ENCODE measurements at places on chromosomes 2 and 18.

DNA sequence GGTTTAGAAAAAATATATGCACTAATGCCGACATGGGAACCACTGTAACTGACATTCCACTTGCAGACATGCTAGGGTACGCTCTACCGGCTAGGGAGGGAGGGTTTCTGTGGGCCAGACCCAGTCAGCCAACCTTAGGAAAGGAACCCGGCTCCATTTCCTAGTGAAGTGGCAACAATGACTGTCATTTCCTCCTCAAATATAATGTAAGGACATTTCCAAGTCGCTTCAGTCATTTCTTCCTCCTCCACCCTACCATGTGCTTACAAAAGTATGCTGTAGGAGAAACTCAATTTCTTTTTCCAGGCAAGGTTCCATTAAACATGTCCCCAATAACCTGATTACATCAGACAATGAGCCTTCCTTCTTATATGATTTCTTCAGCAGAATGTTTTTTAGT is 64.3 kb upstream of the PSMD14 start:
- no peak for DNase-seq

DNA sequence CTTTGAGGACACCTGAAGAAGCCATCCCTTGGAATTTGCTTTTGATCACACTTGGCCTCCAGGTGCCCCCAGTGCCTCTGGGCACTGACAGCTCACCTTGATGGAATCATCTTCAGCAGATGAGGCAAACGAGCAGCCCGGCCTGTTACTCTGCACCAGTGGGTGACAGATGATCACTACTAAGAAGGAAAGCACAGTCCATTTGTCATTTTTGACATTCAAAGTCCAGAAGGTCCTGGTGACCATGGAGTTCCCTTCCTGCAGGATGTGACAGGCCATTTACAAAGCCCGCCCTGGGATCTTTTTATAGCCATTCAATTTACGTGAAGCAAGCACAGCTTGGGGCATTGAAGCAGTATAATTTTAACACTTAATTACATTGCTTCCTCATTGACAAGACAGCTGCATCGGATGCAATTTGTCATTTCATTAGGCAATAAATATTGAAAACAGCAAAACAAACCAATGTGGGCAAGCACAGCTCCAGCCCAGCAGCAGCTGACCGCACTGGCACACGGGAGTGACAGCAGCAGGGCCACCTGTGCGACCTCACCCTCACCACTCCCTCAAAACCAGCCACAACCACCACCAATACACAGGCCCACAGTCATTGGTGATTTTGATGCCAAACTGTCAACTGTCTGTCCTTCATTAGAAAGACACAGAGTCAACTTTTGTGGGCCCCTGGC is 76.0 kb upstream of the SLC66A3 start:
- no peak for DNase-seq

DNA sequence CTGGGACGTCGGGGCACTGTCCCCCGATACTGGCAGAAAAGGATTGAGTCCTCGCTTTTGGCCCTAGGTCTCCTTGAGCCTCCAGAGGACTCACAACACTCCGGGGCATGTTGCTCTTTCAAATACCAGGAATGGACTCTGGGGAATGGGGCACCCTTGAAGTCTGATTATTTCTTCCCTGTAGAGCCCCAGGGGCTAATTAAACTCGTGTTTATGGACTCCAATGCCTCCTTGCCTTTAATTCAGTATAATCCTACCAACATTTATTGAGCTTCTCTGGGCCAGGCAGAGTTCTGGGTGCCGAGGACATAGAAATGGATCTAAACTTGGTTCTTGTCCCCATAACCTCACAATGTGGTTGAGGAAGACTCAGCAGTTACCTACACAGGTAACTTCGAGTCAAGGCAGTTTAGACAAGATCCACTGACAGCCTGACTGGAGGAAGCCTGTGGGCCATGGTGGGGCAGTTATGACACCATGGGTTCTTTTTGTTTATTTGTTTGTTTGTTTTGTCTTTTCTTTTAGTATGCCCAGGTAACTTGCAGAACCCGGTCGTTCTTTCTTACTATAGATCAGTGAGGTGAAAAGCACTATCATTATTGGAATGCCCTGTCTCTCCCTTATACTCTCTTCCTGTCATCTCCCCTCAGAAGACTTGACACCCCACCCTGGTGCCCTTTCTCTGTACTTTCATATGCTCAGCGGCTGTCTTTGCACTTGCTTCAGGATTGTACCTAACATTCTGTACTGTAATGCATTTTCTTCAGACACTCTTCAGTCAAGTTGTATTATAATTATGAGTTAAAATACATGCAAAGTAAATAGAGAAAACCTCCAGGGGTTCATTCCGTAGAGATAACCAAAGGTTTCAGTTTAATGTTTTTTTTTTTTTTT is 3.2 kb downstream of the CFLAR start:
- no peak for DNase-seq

- DNase-seq, result no peak
Measured at GRCh38 chr2:10220902-10221391, 81.8 kb upstream of the HPCAL1 start.

DNA sequence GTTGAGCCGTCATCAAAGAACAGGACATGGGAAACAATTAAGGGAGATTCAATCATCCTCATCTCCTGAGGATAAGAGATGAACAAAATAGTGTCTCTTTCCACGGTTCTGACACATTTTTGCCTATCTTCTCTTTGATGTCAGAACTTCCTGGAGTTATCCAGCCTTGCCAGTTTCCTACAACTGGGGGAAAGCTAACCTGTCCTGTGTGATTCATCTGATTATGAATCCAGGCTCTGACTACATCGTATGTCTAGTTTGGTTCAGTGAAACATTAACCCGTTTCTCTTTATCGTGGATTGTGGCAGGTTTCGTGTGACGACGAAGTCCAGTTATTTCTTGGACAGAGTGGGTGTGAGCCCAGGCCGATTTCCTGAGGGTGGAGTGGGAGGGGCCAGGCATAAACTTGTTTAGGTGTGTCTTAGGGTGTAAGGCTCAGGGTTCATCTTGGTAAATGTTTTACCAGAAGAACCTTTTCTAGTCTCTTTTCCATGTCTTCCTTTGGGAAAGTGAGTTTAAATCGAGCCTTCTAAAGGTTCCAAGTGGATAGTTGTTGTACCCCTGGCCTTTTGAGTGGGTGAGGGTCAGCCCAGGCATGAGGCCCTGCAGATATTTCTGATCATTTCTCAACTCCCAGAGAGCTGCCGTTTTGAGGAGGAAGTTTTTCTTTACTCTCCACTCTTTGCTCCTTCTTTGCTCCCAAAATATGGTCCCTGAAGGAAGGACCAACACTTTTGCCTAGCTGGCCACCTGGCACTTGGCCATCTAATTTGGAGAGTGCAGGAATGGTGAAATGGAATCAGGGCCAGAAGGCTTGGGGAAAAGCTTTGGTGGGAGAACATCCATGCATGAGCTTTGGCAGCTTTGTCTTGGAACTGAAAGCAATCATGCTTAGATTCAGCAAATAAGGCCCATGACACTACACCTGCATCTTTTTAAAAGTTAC is 50.4 kb upstream of the FZD5 start:
- DNase-seq, result no peak

All from astrocyte of the cerebellum (primary cell).